CD4-positive, alpha-beta memory T cell (primary cell): ENCODE measurements at places on chromosomes 11 and 22.

GRCh38 chr11:131572423-131572822, 202.0 kb downstream of the NTM start:
- no peak for DNase-seq

GRCh38 chr11:9973921-9974320, 310.0 kb downstream of the SWAP70 start:
- no peak for DNase-seq

- DNase-seq, result no peak
Measured at GRCh38 chr22:23682077-23682476, 8.7 kb upstream of the RGL4 start.

DNA sequence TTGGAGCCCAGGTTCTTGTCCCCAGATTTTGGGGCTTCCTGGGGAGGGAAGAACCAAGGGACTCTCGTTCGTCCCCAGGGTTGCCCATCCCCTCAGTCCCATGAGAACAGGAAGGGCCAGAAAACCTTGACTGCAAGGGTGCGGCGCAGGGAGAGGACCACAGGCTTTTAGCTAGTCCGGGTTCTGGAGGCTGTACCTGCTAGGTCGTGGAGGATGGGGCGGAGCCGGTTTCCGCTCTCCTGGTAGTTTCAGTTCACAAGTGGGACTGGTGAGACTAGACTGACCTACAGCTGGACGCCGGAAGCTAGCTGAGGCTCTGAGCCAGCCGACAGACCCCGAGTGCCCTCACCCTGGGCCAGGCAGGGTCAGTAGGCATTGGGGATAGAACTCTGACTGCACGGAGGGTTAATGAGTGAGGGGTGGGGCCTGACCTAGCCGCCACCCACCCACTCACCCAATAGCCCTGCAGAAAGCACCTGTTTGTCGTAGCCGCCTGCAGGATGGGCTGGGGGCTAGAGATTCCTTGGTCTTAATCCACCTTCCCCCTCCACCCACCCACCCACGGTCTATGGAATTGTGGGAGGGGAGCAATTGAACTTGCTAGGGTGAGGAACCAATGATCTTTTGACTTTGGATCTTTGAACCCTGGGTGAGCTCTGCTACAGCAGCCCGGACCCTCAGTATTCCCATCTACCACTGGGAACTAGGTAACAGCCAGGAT, 1.5 kb downstream of the MAFF start:
- peak; percentile 46 for DNase-seq

GRCh38 chr11:126821827-126822226, 178.7 kb downstream of the KIRREL3 start:
- no peak for DNase-seq
